ENCODE measurements at places on chromosomes 1 and 21.

- peak; percentile 11 for DNase-seq
Measured at GRCh38 chr1:42456754-42457089, 379 bp downstream of the PPCS start.

DNA sequence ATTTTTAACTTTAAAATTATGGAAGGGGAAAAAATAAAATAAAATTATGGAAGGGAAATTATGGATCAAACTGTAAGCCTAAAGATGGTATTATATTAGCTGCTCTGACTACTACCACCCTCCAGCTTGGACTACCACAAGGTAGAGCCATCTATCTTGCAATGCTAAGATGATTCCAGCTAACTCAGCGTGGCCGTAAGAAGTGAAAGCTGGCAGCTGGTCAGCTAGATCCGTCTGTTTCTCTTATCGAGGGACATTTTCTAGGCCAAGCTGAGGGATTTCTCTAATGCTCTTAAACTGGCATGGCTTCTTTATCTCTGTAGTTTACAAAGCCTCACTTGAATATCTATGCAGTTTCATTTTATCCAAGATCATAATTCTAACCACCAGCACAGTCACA lies 31.5 kb downstream of the LYST start:
- DNase-seq = no peak

- no peak for DNase-seq
Measured at GRCh38 chr1:154199563-154199879, 6.6 kb downstream of the CFAP141 start.

DNA sequence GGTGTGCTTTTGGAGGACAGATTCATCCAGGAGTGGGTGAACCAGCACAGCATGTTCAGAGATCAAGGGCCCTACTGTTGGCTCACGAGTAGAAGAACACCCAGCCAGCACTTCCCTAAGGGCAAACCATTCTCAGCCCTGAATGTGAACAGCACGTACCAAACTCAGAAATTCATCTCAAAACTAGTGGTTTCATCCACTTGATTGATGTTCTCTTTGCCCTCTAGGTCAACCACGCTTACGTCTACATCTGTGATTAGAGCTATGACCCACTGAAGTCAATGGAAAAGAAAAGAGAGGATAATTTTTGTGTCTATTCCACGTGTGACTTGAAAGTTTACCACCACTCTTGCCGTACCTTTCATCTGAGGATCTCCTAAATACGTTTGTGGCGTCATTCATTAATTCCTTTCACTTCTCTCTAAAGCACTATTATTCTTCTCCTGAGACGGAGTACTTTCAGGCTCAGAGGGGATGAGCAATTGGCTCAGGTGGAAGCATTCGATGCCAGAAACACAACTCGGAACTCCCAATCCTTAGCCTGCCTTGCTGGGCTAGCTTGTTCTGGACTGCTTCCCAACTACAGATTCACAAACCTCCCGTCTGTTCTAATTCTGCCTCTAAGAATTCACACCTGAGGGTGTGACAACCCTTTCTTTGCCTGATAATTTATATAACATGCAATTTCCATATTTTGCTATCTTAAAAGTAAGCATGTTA lies 57.3 kb upstream of the HIVEP3 start:
- no peak for DNase-seq

DNA sequence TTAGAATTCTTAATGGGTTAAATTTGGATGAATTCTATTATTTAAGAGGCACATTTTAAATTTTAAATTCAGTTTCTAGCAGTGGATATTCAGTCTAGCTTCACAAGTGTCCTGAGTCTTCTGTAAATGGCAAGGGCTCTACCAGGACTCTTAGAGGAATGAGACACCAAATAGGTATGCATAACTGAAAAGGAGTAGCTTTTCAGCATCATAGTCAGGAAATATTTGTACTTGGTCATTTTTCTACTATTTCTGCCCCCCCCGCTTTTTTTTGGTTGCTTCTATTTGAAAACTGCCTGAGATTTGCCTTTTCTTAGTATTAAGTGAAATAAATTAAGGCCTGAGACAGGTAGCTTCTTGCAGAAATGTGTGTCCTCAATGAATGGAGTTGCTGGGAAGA lies 80.2 kb downstream of the MAST2 start:
- no peak for DNase-seq

DNA sequence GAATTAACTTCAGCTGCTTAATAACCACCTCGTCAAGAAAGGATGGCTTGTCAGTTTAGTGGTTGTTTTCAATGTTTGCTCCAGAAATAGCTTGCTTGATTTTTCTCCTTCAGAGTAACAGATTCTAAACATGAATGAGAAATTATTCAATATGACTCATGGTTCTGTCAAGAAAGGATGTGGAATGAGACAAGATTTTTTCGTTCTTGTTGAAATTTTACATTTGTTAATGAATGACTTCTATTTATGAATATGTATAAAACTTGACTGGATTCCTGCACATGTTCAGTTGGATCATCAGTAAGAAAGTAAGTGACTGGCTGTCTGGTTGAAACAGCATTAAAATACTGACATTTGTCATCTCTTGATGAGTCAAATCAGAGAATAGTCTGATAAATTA lies 38.3 kb downstream of the IFI44 start:
- no peak for DNase-seq

DNA sequence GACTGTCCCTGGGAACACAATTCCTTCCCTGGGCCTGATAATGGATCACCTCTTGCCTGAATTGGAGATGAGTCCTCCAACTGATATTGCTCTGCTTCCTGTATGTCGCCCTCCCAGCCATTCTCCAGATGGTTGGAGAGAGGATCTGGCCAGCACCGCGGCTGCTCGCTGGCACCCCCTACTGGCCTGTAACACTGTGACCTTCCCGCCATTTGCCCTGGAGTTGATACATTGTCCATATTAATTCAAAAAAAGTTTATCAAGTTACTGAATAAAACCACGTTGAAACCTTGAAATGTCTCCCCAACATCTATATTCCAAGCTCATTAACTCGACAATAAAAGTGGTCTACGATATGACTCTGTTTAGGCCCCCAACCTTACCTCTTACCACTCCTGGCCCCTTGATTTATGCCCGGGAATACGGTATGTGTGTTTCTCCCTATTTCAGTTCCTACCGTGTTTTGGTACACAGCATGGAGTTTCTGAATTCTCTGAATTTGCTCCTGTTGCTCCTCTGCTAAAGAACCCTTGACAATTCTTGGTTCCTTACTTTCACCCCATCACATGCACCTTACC lies 241.8 kb upstream of the KIAA0040 start:
- no peak for DNase-seq

DNA sequence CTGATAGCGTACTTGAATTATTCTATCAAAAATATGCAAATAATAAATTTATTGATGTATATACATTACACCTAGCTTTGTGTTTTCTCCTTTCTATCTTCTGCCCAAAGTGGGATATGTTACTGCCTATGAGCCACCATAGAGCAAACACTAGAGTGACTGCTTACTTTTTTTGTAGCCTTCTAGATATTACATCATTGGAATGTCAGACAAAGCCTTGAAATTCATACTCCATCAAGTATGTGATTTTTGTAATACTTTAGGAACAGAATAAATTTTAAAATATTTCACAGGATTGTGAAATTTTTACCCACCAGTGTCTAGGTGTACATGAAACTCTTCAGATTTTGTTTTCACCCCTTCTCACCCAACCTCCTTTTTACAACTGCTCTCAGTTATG lies 787.6 kb downstream of the USP25 start:
- no peak for DNase-seq

DNA sequence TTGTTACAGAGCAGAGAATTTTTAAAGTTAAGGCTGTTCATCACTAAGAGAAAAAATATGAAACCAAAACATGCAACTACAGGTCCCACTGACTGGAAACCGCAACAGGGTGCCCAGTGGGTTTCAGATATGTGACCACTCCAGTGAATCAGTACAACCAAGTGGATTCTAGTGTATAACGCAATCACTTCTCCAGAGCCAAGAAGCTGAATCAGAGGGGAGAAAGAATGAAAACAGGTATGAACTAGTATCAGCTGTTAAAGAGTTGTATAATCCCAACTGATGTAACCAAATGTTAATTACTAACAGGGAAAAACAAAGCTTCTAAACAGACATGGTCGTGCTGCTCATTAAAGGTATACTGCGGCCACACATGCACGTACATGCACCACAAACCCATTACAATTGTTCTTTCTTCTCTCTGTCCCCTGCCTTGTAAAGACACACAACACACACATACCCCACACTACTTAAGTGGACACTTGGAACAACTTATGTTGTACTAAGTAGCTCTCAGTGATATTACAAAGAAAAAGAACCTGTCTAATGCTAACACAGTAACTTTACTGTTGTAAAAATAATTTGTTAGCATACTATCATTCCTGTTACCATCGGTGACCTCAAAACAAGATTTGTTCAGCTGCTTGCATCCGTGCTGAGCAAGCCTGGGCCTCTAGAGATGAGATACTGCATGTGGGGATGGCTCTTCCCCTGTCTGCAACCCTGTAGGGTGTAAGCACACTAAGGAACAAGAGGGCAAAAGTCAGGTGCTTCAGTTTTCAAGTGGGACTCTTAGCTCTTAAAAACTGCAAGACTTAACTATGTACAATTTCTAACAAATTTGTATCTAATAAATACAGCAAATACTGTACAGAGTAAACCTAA lies 74.2 kb downstream of the PTPN14 start:
- DNase-seq = no peak

DNA sequence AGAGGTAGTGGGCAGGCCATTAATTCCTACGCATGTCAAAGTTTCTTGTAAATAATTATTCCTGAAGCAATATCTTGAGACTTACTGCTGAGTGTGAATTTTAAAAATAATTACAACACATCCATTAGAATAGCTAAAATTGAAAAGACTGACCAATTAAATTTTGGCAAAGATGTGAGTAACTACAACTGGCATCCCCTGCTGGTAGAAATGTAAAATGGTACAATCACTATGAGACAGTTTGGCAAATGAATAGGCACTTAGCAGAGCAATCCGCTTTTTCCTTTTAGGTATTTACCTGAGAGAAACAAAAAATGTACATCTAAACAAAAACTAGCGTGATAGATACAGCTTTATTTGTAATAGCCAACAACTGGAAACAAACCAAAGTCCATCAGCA lies 798.9 kb downstream of the BRINP3 start:
- DNase-seq = no peak

DNA sequence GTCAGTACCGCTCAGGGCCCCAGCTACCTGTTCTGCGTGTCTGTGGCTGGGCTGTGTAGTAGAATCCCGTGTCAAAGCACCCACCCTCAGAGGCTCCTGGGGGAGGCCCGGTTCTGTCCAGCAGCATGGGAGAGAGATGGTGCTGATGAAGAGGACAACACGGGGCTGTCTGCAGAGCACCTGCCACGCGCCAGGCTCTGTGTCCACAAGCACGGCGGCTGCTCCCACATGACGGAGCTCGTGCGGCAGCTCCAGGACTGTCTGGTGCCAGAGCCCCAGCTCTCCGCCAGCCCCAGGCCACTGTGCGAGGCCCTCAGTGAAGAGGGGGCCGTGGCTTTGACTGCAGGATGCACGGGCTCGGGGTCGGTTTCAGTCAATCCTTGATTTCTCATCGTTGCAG lies 42.0 kb upstream of the TSPEAR start:
- no peak for DNase-seq

- DNase-seq = no peak
Measured at GRCh38 chr1:30598571-30599114, 124.7 kb downstream of the MATN1 start.

DNA sequence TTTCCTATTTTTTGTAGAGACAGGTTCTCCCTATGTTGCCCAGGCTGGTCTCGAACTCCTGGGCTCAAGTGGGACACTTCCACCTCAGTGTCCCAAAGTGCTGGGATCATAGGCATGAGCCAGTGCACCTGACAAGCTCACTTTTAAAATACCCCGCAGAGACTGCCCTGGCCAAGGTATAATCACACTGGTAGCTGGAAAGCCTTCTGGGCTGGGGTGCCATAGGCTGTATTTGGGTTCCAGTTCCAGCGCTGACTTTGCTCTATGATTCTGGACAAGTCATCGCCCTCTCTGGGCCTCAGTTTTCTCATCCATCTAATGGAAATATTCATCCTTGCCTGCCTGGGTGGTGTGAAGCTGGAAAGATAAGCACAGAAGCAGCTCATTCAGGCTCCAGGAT lies 10.4 kb downstream of the LDLRAD1 start:
- DNase-seq = no peak

- peak; percentile 33 for DNase-seq
Measured at GRCh38 chr1:19010995-19011844, 54.7 kb upstream of the IFFO2 start.

GRCh38 chr21:41242238-41242829 lies 74.3 kb upstream of the FAM3B start:
- DNase-seq = no peak

GRCh38 chr1:165837838-165838364 lies 10.5 kb downstream of the UCK2 start:
- DNase-seq = no peak

GRCh38 chr1:64536836-64537490 lies 67.0 kb downstream of the CACHD1 start:
- DNase-seq = no peak

- no peak for DNase-seq
Measured at GRCh38 chr1:59290193-59290949, 6.5 kb upstream of the FGGY start.

DNA sequence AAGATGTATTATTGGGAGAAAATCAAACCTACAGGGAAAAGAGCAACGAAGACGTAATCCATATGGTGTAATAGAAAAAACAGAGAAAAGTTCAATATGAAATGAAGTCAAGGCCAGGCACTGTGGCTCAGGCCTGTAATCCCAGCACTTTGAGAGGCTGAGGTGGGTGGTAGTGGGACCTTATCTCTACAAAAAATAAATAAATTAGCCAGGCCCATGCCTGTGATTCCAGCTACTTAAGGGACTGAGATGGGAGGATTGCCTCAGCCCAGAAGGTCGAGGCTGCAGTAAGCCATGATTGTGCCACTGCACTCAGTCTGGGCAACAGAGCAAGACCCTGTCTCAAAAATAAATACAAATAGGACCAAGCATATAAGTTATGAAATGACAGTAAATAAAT lies 11.4 kb downstream of the DESI2 start:
- no peak for DNase-seq

DNA sequence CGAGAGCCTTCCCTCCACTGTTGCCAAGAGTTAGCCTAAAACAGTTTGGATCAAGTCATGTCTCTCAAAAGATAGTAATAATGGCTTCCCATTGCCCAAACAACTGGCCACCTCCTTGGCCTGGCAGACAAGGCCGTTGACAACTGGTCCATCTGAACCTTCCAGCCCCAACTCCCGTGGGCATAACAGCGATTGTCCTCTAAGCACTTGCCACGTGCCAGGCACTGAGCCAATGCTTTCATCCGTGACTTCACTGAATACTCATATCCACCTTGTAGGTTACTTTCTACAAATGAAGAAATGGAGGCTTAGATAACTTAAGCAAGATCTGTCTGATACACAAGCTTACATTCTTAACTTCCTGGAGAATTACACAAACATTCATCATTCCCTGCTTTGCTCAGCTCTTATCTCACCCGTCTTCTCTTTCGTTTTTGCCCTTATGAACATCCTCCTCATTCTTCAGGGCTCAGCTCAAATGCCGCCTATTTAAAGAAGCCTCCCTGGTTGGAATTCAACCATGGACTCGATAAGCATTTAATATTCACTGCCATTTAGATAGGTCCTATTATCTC lies 106.4 kb downstream of the KCND3 start:
- DNase-seq = no peak
